A549 treated with Hydrocortisone at 1 μM for 4 hours (cell line): ENCODE measurements at places on chromosomes 12 and 14. TPM values are rescaled to one million over a fixed set of nuclear protein-coding genes. Genes with fewer than 3 reads are reported as not detected.

Gene CLEC2A
- not detected in 5 replicates for total RNA-seq

Gene COX8C
- total RNA-seq, result not detected in 5 replicates

Gene DPF3
- 0.07 to 0.13 TPM (median 0.09 TPM) in 5 replicates for total RNA-seq

Gene ACOT4
- 1.5 to 2.4 TPM (median 2.2 TPM) in 5 replicates for total RNA-seq
